ENCODE measurements at places on chromosomes 5 and 9.

DNA sequence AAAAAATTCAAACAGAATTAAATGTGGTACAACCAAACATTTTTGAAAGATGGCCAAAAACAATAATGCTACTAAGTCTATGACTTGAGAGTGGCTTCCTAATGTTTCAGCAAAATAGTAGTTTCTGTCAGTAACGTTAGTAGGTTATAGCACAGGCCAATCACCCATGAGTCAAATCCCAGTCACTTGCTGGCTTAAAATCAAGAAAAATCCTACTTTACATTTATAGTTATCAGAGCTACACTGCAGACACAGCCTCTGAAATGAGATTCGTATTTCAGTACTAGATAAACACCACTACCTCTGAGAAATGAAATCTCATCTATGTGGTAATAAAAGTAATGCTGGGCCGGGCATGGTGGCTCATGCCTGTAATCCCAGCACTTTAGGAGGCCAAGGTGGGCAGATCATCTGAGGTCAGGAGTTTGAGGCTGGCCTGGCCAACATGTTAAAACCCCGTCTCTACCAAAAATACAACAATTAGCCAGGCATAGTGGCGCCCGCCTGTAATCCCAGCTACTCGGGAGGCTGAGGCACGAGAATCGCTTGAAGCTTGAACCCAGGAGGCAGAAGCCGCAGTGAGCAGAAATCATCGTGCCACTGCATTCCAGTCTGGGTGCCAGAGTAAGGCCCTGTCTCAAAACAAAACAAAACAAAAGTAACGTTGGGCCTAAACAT lies 6.1 kb downstream of the ZDHHC21 start:
- DNase-seq: peak; percentile 31

GRCh38 chr5:11547730-11548129 lies 356.5 kb downstream of the CTNND2 start:
- DNase-seq: no peak

DNA sequence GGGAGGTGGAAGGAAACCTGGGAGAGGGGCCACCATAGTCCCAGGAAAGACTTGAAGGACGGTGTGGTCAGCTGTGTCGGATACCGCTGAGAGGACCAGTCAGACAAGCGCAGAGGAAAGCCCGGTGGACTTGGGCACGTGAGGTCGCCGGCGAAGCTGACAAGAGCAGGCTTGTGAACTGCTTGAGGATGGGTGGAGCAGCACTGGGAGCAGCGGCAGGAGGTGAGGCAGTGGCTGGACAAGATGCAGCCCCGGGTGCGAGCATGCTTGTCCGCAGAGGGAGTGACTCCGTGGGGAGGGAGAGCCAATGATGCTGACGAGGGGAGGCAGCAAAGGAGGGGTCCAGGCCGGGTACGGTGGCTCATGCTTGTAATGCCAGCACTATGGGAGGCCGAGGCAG lies 18.3 kb upstream of the CD74 start:
- DNase-seq: no peak

- DNase-seq: peak; percentile 92
Observed at GRCh38 chr5:173602423-173602822, 14.0 kb downstream of the BOD1 start.

- DNase-seq: no peak
Observed at GRCh38 chr9:78115073-78115472, 83.5 kb upstream of the GNAQ start.

GRCh38 chr9:136549010-136549980 lies 3.4 kb upstream of the NOTCH1 start:
- DNase-seq: no peak

- DNase-seq: no peak
Observed at GRCh38 chr5:166957782-166958181, 1333.7 kb upstream of the WWC1 start.

GRCh38 chr9:14402583-14402982 lies 88.6 kb upstream of the NFIB start:
- DNase-seq: no peak

- no peak for DNase-seq
Observed at GRCh38 chr5:137341831-137342230, 157.3 kb downstream of the SPOCK1 start.

GRCh38 chr5:33794550-33795181 lies 97.1 kb downstream of the ADAMTS12 start:
- DNase-seq: peak; percentile 37

- DNase-seq: peak; percentile 24
Observed at GRCh38 chr5:8848997-8849594, 696.8 kb downstream of the SEMA5A start.

GRCh38 chr5:125659316-125660023 lies 763.7 kb upstream of the GRAMD2B start:
- peak; percentile 68 for DNase-seq

GRCh38 chr9:31745886-31746285 lies 638.6 kb upstream of the ACO1 start:
- no peak for DNase-seq

- DNase-seq: no peak
Observed at GRCh38 chr9:79565245-79565644, 6.5 kb upstream of the TLE4 start.

DNA sequence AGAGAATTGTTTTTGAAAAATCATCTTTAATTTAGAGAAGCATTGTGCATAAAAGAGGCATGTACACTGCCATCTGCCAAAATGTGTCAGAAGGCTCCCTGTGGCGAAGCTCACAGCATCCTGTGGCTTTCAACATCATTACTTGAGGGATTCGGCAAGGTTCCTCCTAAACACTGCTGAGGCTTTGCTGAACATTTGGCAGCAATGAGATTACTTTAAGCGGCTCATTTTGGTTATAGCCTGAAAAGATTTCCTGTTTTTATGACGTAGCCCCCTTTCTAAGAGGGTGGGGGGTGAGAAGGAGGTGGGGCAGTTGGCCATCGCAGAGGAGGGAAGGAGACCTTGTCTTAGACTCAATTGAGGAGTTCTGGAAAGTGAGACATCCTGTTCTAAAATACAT lies 469.4 kb downstream of the RASEF start:
- DNase-seq: no peak

- DNase-seq: peak; percentile 83
Observed at GRCh38 chr9:127869310-127870152, 7.9 kb downstream of the AK1 start.

- DNase-seq: peak; percentile 44
Observed at GRCh38 chr9:4739587-4740387, 1.2 kb downstream of the AK3 start.

DNA sequence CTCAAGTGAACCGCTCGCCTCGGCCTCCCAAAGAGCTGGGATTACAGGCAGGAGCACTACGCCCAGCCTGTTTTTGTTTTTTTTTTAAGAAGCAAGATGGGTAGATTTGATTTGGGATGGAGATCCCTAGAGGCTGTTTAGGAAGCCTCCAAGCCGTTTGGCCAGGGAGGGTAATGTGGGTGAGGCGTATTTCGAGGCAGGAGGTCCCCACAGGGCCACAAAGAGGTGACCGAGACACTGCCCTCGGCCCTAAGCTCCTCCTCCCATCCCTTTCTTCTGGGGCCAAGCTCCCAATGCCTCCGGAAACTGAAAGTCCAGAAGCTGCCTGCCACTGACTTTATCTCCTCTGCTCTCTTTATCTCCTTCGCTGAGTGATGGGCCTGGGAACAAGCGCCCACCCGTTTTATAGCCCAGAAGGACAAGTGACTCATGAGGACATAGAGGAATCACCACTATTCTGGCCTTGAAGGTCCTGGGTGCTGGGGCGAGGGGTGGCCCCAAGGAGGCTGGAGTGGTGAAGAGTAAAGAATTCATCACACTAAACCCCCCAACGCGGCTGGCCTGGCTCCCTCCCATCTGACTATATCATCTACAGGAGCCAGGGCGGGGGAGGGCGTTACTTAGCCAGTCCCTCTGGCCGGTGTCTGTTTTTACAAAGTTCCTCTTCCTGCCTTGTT lies 2.0 kb upstream of the RALGDS start:
- peak; percentile 78 for DNase-seq

DNA sequence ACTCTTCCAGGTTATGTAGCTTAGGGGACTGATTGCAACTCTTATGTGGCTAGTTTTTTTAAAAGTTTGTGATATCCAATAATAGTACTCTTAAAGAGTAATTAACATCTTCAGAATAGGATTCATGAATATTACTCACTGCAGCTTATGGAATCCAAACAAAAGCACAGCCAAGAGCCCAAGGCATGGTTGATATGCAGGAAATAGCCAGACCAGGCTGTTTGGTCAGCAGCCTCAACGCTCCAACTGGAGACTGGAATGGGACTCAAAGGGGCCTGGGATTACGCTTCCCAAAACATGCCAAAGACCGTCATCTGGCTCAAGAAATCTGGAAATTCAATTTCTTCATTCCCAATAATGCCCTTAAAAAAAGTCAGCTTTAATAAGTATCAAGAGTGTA lies 268.6 kb downstream of the SEC61B start:
- DNase-seq: peak; percentile 45

DNA sequence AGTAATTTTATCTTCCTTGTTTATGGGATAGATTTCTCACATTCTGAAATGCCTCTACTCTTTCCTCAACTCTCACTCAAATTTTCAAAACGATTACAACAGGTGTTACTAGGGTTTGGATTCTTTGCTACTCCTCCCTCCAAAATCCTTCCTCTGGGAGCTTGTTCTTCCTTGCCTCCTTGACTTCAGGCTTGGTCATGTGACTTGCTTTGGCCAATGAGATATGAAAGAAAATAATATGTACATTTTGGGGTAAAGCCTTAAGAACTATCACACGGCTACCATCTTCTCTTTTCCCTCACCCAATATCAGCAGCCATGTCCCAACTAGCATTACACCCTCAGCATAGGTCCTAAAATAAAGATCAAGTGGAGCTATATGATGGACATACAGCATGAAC lies 28.8 kb upstream of the SLC1A1 start:
- DNase-seq: no peak

DNA sequence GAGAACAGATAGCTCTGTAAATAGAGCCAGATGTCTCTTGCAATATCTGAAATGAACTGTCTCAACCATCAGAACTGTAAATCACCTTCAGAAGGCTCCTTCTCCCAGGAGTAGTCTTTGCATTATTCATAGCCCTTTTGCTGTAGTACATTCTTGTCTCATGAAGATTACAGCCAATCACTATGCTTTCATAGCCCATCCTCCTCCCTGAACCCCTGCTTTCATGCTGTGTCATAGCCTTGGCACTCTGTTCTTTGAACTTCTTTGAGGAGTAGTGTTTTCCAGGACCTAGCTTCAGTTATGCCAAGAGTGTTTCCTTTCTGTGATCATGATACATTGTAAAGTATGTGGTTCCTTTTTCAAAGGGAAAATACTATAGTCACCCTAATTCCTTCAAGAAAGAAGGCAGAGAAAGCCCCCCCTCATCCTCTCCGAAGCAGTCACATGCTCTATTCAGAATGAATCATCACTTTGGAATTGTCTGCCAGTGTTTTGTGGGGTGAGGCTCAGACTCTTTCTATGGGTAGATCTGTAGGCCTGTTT lies 61.1 kb downstream of the GRIA1 start:
- DNase-seq: peak; percentile 86

DNA sequence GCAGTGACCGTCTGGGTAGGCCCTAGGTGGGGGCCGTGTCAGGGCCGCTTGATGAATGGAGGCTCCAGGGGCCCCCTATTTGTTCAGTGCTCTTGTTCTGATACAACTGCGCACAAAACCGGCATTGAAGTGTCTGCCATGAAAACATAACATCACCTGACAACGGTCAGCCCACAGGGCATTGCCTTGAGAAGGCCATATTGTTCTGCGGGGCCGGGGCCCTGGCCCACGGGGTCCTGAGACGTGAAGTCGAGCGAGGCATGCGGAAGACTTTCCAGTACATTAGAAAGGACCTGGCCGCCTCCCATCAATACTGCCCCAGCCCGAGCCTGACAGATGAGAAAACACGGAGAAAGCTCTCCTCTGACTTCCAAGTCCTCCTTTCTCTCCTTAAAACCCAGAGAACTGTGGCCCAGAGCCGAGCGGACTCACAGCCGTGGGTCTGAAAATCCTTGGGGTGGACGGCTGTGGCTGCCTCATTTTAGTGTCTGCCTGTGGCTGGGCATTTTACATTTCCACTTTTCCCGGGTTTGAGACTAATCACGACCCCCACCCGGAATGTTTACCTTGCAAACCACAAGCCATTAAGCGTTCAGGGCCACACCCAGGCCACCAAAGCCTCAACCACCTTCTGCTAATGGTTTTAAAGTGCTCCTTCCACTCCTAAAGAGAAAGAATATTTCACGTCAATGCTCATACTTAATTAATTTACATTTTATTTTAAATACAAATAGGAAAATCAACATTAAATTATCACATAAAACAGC lies 391.0 kb upstream of the IRX2 start:
- no peak for DNase-seq

DNA sequence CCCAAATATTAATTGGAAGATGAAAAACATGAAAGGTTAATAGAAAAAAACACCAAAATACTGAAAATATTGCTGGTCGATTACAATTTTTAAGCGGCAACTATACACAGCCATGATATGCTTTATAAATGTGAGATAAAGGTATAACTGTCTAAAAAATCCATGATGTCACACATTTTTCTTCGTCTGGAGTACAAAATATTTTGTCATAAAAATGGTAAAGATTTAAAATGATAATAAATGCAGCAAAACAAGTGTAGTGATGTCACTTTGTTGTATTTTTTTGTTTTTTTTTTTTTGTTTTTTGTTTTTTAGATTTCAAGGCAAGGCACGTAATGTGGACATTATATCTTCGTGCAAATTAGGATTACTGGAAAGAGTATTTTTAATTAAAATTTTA lies 227.4 kb downstream of the NFIB start:
- no peak for DNase-seq

DNA sequence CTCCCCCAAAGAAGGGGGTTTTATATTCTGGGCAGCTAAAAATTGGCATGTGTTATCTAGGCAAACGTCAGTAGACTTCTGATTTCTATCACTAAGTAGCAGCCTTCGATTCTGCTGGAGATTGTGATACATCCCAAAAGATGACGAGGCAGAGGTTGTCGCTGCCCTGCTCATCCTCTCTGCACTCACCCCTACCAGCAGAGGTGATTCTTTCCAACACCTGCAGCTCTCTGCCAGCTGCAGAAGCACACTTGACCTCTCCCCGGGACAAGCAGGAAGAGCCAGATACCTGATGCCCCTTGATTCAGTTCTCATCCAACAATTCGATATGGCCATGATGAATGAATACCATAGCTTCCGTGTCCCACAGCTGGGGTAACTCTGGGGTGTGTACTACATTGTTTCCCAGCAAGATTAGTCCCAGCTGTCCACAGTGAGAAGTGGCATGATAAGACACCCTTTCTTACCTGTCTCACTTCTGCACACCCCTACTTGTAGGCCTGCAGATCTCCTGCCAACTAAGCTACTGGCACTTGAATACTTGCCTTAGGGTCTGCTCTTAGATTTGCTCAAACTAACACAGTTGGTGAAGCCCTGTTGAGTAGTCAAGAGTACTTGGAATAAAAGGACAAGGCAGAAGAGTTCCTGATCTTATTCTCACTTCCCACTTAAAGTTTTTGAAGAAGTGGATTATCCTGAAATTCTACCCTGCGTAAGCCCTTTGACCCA lies 37.6 kb upstream of the SMAD5 start:
- no peak for DNase-seq

- DNase-seq: no peak
Observed at GRCh38 chr5:82794876-82795275, 282.3 kb downstream of the TMEM167A start.

- peak; percentile 66 for DNase-seq
Observed at GRCh38 chr9:134204991-134205578, 40.7 kb upstream of the RNU6ATAC start.

Data from fibroblast of villous mesenchyme (primary cell).